ENCODE measurements at places on chromosomes 12 and 14.
A peak's percentile ranks its signal among the peaks of the same experiment; 100 is the strongest.

DNA sequence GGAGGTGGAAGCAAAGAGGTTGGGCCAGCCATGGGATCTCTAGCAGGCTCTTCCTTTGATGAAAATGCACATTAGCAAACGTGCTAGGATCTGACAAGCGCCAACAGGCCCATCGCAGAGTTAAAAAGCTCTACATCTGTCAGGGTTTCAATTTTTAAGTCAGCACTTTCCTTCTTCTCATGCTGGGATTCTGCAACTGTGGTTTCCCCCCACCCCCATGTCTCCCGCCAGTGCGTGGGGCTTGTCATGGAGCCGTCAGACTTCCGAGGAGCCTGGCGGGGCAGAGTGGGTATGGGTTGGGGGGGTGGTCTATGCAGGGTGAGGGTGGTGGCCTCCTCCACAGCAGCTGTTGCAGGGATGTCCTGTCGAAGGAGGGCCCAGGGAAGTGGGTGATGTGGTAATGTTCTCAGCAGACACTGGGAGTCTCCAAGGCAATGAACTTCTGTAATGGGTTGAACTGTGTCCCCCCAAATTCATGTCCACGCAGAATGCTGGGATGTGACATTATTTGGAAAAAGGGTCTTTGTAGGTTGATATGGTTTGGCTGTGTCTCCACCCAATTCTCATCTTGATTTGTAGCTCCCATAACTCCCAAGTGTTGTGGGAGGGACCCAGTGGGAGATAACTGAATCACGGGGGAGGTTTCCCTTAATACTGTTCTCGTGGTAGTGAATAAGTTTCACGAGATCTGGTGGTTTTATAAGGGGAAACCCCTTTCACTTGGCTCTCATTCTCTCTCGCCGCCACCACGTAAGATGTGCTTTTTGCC, 115.2 kb upstream of the MAP1LC3B2 start:
- no peak for DNase-seq

- no peak for DNase-seq
Measured at GRCh38 chr12:110822821-110823415, 23.9 kb upstream of the CCDC63 start.

GRCh38 chr12:53098354-53098981, 1.0 kb downstream of the IGFBP6 start:
- peak; percentile 19 for DNase-seq

DNA sequence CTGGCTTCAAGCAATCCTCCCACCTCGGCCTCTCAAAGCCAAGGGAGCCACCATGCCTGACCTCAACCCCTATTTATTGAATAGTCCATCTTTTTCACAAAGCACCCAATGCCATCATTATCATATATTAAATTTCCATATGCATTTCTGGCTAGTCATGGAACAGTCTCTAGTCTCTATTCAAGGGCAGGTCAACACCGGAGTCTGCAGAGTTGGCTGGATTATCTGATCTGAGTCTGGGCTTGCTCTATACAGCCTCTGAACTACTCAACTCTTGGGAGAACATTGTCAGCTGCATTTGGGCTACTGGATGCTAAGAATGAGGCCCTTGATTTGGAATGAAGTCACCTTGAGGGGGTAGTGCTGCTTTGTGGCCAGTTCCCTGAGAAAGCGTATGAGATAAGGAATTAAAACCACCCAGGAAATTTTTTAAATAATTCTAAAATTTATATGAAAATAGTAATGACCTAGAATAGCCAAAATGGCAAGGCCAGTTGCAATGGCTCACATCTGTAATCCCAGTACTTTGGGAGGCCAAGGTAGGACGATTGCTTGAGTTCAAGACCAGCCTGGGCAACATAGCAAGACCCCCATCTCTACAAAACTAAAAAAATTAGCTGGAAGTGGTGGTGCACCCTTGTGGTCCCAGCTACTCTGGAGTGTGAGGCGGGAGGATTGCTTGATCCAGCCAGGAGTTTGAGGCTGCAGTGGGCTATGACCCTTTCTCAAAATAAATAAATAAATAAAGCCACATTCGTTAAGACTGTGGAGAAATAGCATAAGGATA, 6.9 kb upstream of the NAA25 start:
- DNase-seq = no peak

DNA sequence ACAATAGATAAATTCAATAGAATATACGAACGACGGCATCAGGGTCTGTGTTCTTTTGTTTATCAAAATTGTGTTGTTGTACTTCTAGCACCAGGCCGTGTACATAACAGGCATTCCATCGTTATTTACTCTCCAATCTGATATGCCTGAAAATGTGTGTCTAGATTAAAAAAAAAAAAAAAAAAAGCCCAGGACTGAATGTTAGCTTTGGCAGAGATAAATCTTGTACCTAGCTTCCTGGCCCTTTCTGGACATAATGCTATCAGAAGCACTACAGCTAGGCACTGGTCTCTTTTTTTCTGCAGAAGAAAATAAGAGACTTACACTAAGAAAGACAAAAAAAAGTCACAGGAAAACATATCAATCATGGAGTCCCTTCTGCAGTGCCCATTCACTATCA, 37.0 kb downstream of the CDKL1 start:
- DNase-seq = no peak

- DNase-seq = no peak
Measured at GRCh38 chr12:5000204-5000603, 43.5 kb upstream of the KCNA5 start.

DNA sequence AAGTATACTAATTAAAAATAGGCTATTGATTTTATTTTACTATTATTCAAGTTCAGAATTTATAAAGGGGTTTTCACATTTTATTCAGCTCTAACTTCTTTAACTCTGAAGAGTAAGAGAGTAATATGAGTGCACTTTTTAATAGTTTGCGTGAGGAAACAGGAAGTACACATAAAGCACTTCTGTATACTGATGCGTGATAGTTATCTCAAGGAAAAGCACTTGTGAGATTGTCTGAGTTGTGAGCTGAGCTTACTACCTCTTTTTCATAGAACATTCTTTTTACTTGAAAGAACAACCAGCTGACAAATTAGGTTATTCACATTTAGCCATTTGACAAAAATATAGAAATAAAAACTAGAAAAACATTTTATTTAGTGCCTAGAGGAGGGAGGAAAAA, 1.9 kb downstream of the RAD51AP1 start:
- DNase-seq = no peak

DNA sequence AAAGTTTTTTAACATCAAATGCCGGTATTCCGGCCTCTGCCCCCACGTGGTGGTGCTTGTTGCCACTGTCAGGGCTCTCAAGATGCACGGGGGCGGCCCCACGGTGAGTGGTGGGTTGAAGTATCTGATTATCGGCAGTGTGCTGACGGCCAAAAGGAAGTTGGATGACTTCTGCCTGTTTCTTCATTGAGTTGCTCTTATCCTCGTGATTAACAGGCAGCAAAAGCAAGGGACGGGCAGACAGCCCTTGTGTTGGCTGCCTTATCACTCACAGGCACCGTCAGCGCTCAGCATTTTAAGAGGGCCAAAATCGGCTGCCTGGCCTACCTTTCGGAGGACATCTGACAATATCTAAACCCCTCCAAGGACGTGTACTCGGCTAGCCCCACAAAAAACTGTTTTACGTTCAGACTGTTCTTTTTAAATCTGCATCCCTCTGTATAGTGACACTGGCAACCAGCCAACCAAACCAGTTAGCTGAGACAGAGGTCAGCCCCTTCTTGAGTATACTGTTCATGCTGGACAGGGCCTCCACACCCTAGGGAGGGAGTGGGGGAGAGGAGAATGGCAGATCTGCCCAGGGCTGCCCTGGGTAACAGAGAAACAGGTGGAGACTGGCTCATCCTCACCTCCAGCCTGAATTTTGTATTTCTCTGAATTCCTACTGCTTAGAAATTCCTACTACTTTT, 22.9 kb upstream of the AKAP5 start:
- DNase-seq = no peak

DNA sequence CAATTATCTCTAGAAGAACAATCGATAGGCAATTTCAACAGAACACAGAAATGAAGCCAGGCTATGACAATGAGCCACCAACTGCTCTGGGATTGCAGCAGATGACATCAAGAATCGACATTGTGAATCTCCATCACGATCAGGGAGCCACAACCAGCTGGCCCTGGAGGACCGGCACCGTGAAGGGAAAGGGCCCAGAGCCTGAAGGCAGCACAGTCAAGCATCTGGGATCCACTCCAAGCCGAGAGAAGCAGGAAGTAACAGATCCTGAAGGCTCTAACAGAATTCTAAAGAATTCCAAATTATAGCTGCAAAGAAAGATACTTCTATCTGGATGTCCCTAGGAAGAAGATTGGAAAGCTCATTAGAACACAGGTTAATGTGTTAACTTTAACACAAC, 61.0 kb downstream of the LRRC74A start:
- DNase-seq = no peak

GRCh38 chr12:53791735-53792326, 40.1 kb upstream of the CISTR start:
- no peak for DNase-seq

- DNase-seq = no peak
Measured at GRCh38 chr12:1369938-1370500, 224.4 kb downstream of the FBXL14 start.

DNA sequence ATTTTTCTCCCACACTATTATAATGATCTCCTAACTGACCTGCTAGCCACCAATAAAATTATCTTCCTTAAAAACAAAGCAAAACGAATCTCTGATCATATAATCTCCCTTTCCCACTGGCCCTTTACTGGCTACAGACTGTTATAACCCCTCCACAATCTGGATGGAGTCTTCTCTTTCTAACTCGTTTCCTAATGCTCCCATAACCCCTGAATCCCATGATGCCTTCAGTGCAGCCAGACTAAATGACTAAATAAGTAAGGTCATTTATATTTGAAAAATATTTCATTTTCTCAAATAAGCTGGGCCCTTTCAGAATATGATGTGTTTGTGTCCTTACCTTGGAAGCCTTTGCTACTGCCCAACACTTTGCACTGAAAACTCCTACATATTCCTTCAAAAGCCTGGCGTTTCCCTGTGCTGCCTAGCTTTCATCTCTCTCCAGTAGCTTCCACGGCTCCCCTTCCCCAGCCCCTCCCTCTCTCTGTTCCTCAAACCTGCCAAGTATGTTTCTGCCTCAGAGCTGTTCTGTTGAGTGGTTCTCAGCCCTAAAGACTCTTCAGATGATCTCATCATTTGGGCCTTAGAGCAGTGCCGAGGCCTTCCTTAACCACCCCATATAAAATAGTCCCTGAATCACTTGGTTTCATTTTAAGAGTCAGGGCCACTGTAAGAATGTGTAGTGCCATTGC, 91.7 kb downstream of the MYRFL start:
- no peak for DNase-seq

DNA sequence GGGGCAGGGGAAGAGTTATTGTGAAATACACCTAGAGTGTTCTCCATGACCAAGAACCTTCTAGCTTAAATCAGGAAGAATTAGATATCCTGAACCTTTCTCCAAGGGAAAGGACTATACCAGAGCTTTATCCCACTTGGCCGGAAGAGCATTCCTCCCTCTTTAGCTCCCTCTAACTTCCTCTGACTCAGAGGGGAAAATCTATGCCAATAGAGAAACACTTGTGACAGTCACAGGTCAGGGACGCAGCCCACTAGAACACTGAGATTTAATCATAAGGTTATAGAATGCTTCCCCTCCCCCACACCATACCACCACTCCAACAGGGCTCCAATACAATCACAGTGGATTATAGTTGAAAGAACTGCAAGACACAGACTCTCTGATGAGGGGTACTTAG, 55.4 kb upstream of the RFX4 start:
- DNase-seq = no peak

DNA sequence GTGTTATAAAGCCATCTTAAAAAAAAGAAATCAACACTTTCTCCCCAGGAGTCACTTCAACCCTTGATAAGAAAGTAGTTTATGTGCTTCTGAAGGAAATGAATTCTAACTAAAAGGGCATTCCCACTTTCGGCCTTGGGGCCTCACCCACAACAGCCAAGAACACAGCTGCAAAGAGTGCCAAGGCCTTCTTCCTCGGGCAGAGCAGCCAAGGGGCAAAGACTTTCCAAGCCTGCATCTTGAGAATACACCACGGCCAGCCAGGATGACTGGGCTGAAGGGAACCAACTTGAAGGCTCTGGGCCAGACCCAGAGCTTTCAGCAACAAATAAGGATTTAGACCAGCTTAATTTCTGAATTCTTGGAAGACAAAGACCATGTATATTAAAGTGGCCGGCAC, 60.4 kb upstream of the FOXN3 start:
- no peak for DNase-seq

DNA sequence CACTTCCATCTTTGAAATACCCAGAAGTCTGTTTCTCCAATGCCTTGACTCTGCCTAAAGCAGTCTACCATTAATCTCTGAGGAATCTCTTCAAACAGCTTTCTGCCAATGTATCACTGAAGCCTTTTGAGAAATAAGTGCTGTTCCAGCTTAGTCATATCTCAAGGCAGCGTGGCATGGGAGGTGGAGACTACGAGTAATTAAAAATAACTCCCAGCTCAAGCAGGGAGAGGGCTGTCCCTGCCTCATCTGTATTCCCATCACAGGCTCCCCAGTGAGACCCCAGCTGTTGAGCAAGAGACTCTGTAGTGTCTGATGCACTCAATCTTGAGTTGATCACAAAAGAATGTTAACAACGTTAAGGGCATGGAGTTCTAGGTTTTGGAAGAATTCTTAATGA, 700.6 kb downstream of the DIO2 start:
- DNase-seq = no peak

- no peak for DNase-seq
Measured at GRCh38 chr14:95146079-95146771, 11.1 kb downstream of the DICER1 start.

DNA sequence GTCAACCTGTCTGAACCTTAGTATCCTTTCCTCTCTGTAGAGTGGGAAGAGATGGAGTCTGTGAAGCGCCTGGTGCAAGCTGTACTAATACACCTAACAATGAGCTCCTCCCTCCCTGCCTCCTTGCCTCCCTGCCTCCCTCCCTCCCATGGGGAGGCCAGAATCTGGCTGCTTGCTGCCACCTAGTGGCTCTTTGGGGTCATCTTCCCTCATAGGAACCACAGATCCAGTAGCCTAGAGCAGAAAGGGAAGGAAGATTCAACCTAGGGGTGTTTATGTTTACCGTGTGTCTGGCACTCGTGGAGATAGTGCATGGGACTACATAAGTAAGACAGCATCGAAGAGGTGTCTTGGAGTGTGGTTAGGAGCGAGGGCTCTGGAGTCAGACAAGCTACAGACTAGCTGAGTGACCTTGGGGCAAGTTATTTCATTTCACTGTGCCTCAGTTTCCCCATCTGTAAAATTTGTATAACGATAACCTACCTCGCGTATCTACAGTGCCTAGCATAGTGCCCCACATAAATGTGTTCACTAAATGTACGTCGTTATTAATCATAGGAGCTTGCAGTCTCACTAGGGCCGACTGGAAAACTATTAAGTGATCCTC, 35.5 kb upstream of the TSPAN9 start:
- peak; percentile 23 for DNase-seq

DNA sequence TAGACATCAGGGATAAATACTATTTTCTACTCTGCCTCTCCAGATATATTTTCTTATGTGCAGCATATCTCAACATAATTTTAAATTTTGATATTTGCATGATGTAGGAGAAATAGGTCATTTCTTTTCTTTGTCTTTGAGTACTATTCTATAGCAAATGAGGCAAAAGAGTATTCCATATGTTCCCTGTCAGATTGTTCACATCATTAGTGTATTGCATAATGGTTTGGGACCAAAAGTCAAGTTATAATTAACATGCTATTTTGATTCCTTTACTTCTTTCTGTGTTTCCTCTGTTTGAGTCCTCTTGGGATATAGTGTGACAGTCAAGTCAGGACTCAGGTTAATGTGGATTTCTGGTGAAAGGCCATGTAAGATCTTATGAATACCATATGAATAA, 864.6 kb upstream of the FBXO33 start:
- no peak for DNase-seq

All from stimulated activated CD8-positive, alpha-beta memory T cell treated with anti-CD3 and anti-CD28 coated beads, Interleukin-7, amount 100 ng/mL, for 48 hours (primary cell).